Thyroid gland (tissue), 4 donors: ENCODE measurements at places on chromosomes 6 and 20. TPM values are rescaled to one million over a fixed set of nuclear protein-coding genes. Genes with fewer than 3 reads are reported as not detected.

NKAIN4 gene
- total RNA-seq = not detected

DTD1 gene
- 57.6 TPM for total RNA-seq

OPRM1 gene
- total RNA-seq = not detected

GRM1 gene
- 0.29 TPM for total RNA-seq

KIAA1755 gene
- 1.6 TPM for total RNA-seq

VIP gene
- not detected for total RNA-seq

PRSS16 gene
- total RNA-seq = 14.2 TPM

MTCH1 gene
- total RNA-seq = 806 TPM

DNA sequence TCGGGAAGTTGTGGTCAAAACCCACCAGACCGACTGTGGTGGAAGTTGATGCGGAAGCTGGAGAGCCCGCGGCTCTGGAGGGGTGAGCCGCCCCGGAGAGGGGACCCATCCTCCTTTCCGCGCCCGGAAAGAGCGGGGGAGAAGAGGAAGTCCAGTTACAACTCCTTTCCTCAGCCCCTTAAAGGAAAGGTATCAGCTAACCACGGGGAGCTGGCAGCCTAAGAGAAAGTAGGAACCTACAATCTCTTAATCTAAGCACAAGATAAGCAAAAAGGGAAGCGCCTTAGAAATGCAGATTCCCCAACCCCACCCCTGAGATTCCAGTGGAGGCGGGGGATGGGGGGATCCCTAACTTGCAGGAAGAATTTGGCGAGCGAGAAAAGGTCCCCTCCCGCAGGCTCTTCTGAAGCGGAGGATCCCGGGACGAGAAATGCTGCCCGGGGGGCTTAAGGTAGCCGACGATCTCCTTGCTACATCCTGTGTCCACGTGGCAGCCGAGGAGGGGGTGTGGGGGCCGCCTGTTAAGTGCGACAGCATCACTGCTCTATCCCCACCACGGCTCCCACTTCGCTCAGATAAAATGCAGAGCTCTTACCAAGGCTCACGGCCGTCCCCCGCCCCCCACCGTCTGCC, 87.5 kb downstream of the ZFP64 start:
- peaks cover 24% of the 10 kb centered on the region for H3K4me1 ChIP-seq
- H3K36me3 ChIP-seq = no peaks in the 10 kb centered on the region
- no peak overlapping the region for H3K27ac ChIP-seq
- H3K4me3 ChIP-seq = no peak overlapping the region
- peaks cover 4% of the 10 kb centered on the region for H3K27me3 ChIP-seq

DNA sequence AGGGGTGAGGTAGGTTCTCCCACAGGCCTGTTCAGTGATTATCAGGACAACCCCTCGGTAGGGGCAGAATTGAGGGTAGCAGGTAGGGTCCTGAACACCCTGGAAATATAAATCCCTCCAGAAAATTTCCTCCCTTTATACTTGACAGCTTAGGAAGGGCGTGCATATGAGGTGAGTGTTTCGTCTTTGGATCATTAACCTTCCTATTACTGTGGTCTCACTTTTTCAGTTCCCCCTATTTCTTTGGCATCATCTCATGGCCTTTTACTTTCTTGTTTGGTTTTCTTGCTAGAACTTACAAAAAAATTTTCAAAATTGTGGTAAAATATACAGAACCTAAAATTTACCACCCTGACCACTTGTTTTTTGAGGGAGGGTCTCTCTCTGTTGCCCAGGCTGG, 18.7 kb upstream of the EPB41L1 start:
- H3K27me3 ChIP-seq = no peaks in the 10 kb centered on the region
- no peak for DNase-seq
- H3K27ac ChIP-seq = no peak overlapping the region
- H3K36me3 ChIP-seq = no peaks in the 10 kb centered on the region
- peaks cover 10% of the 10 kb centered on the region for H3K4me1 ChIP-seq

GRCh38 chr6:34445313-34445860, 19.5 kb upstream of the RPS10 start:
- H3K4me1 ChIP-seq = no peaks in the 10 kb centered on the region
- no peak overlapping the region for H3K27ac ChIP-seq
- no peaks in the 10 kb centered on the region for H3K36me3 ChIP-seq

GRCh38 chr6:144353871-144354314, 68.8 kb downstream of the UTRN start:
- no peak overlapping the region for H3K4me3 ChIP-seq
- peak overlapping the region; percentile 54 for H3K27ac ChIP-seq
- no peaks in the 10 kb centered on the region for H3K27me3 ChIP-seq
- H3K36me3 ChIP-seq = no peaks in the 10 kb centered on the region

DNA sequence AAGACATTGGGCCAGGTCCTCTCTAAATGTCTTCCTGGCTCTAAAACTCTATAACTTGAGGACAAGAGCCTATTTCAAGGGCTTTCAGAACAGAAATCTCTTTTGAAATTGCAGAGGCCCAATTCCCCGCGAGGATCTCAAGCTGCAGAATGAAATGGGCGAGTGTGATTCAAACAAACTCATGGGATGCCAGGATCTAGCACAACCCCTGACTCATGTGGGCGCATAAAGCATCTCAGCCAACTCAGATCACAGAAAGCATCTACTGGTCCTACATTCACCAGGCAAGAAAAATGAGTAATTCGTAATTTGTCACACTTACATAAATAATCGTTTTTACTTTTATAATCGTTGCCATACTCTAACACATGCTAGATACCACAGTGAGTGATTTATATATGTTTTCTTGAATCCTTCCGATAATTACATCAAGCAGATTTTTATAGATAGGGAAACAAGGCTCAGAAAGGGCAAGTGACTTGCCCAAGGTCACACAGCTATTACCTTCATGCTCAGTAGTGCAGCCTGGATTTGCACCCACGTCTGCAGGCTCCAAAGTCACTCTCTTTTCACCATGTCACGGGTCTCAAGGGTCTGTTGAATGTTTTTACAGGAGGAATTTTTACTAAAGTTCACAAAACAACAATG, 26.2 kb downstream of the FOXF2 start:
- no peak overlapping the region for H3K27ac ChIP-seq
- no peaks in the 10 kb centered on the region for H3K36me3 ChIP-seq
- DNase-seq = no peak
- no peaks in the 10 kb centered on the region for H3K4me1 ChIP-seq
- H3K4me3 ChIP-seq = no peak overlapping the region

- DNase-seq = no peak
- H3K27me3 ChIP-seq = no peaks in the 10 kb centered on the region
- H3K4me3 ChIP-seq = no peak overlapping the region
- H3K36me3 ChIP-seq = no peaks in the 10 kb centered on the region
Observed at GRCh38 chr20:3678198-3678597, 3.6 kb downstream of the ADAM33 start.

DNA sequence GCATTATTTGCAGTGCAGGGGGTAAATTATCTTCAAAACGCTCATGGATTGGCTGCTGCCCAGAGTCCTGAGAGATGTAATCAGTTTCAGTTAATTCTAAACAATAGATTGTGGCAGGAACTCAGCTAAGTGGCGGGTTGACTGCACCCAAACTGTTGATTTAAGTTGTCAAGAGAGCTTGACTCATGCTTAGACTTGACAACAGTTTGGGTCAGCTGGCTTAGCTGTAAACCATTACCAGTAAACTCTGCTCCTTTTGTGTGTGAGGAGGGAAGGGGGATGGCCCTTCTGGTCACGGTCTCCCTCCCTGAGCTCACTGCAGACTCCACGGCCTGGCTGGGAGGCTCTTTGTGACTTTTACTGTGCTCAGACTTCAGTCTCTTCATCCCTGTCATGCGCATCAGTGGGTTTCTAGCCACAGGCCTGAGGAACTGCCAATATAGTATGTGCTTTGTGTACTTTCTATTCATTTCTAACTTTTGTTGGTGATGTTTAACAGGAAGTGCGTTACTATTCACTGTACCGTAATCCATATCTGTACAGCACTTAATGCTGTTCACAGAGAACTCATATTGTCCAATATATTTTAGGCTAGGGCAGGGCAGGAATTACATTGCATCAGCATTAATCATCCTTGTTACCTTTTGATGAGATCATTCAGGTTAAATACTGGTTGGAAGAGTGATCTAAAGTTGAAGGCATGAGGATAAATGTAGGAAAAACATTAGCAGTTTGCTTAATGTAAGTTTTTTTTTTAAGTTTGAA, 488.3 kb downstream of the CDKAL1 start:
- no peaks in the 10 kb centered on the region for H3K27me3 ChIP-seq
- H3K4me1 ChIP-seq = peaks cover 13% of the 10 kb centered on the region
- peak overlapping the region; percentile 24 for H3K27ac ChIP-seq
- H3K4me3 ChIP-seq = no peak overlapping the region
- no peaks in the 10 kb centered on the region for H3K36me3 ChIP-seq

DNA sequence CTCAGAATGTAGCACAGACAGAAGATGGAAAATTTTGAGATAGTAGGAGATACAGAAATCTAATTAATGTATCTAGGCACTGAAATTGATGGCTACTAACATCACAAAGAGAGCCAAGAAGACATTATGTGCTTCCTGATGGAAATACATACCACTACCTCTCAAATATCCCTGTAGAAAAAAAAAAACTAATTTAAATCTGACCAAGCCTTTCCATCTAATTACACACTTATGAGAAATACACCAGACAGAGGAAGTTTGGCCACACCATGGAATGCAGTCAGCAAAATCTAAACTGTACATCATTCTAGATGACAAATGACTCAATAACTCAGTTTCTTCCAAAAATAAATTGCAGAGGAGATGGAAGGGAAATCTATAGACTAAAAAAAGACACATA, 18.9 kb downstream of the VPS52 start:
- no peaks in the 10 kb centered on the region for H3K36me3 ChIP-seq
- no peak for DNase-seq
- no peaks in the 10 kb centered on the region for H3K27me3 ChIP-seq
- H3K4me1 ChIP-seq = peaks cover 10% of the 10 kb centered on the region
- no peak overlapping the region for H3K4me3 ChIP-seq
- H3K27ac ChIP-seq = no peak overlapping the region

- H3K4me3 ChIP-seq = no peak overlapping the region
- no peak for DNase-seq
- H3K27ac ChIP-seq = no peak overlapping the region
- H3K4me1 ChIP-seq = no peaks in the 10 kb centered on the region
- no peaks in the 10 kb centered on the region for H3K27me3 ChIP-seq
- no peaks in the 10 kb centered on the region for H3K36me3 ChIP-seq
Observed at GRCh38 chr6:92114091-92114675, 1305.2 kb downstream of the EPHA7 start.

DNA sequence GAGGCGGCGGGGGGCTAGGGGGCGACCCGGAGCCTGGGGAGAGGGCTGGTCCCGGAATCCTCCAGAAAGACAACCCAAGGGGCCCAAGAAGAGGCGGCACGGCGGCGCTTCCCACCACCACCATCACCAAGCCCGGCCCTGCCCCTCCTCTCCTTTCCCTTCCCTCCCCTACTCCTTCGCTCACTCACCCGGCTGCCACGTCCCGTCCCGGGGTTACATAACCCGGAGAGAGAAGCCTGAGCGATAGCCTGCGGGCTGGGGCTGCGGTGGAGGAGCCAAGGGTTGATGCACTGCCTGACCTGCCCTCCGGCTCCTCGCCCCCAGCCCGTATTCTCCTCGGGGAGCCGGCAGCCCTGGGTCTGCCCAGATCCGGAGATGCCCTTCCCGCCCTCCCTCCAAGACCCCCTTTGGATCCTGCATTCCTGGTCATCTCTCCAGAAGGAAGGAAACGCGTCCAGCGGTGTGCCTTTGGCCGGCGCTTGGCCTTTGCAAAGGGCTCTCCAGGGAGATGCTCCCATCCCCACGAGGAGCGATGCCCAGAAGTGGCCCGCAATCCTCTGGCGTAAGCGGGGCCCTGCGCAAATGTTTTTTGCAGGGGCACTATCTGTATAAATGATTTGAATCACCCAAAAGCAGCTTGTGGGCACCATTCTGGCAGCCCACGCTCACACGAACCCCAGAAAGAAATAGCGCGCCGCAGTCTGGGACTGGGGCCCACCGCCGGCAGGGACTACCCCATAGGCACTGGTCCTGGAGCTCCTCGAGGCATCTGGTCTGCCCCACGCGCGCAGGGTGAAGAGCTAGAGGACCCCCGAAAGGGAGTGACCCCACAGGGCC, 4.6 kb upstream of the CPXM1 start:
- peaks cover 12% of the 10 kb centered on the region for H3K4me1 ChIP-seq
- H3K4me3 ChIP-seq = no peak overlapping the region
- peak; percentile 37 for DNase-seq
- H3K36me3 ChIP-seq = no peaks in the 10 kb centered on the region
- no peaks in the 10 kb centered on the region for H3K27me3 ChIP-seq

DNA sequence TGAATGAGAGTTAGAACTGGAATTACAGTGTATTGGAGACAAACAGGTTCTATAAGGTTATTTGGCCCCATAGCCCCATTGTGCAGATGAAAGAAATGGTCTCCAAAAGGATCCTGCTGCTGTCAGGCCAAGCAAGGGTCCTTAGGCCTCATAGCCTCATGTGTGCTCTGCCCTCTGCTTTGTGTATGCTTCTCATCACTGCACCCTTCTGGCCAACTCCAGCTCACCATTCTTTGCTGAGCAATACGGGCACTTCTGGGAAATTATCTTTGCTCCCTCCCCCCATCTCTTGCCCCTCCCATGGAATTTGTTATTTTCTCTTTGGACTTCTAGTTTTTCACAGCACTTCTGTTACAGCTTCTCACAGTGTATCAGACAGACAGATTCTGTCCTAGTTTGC, 298.8 kb downstream of the FOXA2 start:
- no peak for DNase-seq
- H3K27ac ChIP-seq = no peak overlapping the region
- no peaks in the 10 kb centered on the region for H3K4me1 ChIP-seq
- no peaks in the 10 kb centered on the region for H3K36me3 ChIP-seq
- H3K27me3 ChIP-seq = no peaks in the 10 kb centered on the region
